Pulmonary artery endothelial cell (primary cell): ENCODE measurements at places on chromosomes 5 and 9. TPM values are rescaled to one million over a fixed set of nuclear protein-coding genes. Genes with fewer than 3 reads are reported as not detected.

GRCh38 chr9:108162664-108163063 is 673.1 kb upstream of the KLF4 start:
- no peak for DNase-seq

- no peak for DNase-seq
These were observed 5.2 kb downstream of the CEL start for GRCh38 chr9:133067006-133067405.

GRCh38 chr5:58149345-58149744 is 310.5 kb downstream of the PLK2 start:
- DNase-seq = no peak

- no peak for DNase-seq
These were observed 14.0 kb downstream of the NR5A1 start for GRCh38 chr9:124493218-124493617.

DNA sequence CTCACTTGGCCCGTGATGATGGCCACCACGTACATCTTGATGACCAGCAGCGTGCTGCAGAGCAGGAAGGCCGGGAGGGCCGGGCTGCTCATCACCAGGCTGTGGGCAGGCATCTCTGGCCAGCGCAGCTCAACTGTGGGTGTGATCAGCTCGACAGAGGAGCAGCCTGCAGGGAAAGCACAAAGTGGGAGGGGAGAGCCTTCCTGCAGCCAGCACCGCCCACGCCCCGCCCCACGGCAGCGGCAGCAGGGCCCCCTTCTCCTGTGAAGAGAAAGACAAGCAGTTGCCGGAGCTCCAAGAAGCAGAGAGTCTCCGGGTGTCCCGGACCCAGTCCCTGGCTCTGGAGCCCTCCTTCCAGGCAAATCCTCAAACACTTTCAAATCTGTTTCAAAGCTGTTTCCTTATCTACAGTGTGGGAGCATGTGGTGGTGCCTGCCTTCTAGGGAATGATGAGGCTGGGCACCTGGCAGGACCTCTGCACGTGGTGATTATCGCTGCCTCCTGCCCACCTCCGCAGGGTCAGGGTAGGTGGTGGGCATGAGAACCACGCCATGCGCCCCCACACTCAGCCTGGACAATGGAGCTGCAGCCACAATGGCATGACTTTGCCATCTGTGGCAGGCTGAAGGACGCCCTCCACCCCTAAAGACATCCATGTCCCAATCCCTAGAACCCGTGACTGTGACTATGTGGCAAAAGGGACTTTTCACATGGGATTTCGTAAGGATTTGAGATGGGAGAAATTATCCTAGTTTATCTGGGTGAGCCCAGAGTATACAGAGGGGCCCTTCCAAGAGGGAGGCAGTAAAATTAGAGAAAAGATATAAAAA is at the start of gene PTGES:
PTGES (minus strand) TSS at position 143 of the 830 bp plus-strand sequence; CDS start at position 113, 30 bp downstream.
- no peak for DNase-seq

GRCh38 chr5:1765880-1766235 is 33.8 kb downstream of the MRPL36 start:
- DNase-seq = no peak

GRCh38 chr9:31394015-31394473 is 990.4 kb upstream of the ACO1 start:
- DNase-seq = peak; percentile 27

DNA sequence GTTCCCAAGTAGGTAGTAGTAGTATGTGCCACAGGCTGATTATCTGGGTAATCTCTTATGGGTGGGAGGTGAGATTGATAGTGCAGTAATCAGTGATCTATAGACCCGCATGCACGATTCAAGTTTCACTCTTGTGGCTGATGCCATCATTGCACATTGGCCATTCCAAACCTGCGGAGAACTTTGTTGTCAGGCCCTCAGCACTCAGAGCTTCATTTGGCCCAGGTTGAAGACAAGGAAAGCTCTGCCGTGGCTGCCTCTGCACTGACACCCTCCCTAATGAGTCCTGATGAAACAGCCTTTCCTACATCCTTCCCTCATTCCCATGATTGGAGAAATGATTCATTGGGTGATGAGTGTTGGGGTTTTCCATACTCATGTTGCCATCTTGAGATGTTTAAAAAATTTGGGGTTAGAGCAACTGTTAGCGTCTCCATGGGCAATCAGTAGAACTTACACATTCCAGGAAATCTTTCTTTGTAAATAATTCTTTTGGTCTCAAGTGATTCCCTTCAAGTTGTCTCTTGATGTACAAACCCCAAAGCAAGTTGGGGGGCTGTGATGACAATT is 22.9 kb downstream of the PROP1 start:
- no peak for DNase-seq

GRCh38 chr5:143446535-143447226 is 43.2 kb upstream of the NR3C1 start:
- no peak for DNase-seq

DNA sequence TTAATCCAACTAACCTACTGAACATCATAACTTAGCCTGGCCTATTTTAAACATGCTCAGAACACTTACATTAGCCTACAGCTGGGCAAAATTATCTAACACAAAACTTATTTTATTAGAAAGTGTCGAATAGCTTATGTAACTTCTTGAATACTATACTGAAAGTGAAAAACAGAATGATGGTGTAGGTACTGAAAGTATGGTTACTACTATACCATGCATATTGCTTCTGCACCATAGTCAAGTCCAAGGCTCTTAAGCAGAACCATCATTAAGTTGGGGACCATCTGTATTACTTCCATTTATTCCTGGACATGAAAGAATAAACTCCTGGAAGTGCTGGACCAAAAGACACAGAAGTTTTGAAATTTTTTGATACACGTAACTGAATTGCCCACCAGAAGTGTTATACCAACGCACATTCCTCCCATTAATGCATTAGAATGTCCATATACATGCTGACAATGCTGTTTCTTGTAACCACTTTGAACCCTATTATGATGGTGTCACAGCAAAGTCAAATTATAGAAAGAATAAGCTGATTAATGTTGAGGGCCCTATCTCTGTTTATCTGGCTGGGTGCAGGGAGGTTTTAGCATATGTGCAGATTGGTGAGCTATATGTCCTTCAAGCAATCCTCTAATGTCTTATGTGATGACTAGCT is 375.7 kb downstream of the ACTL7B start:
- DNase-seq = no peak

DNA sequence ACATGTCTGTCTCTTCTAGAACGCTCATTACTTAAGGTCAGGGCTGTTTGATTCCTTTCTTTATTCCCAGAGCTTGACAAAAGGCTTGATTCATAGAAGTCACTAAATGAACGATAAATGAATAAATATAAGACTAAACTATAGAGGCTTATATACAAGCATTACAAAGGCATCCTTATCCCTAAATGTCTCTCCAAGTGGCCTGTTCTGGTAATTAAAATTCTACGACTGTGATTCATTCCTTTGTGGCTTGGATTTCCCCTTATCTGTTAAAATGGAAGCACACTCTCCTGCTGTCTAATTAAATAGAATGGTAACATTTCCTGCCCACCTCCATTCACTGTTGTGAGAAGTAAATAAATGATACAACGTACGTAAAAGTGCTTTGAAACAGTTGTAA is 49.5 kb downstream of the C7 start:
- no peak for DNase-seq

GRCh38 chr9:89418474-89418845 is 79.5 kb downstream of the SEMA4D start:
- no peak for DNase-seq

- peak; percentile 92 for DNase-seq
These were observed 368 bp downstream of the SH3TC2 start for GRCh38 chr5:149062371-149063016.

- no peak for DNase-seq
These were observed 448.8 kb downstream of the TLE4 start for GRCh38 chr9:80020530-80020929.

DNA sequence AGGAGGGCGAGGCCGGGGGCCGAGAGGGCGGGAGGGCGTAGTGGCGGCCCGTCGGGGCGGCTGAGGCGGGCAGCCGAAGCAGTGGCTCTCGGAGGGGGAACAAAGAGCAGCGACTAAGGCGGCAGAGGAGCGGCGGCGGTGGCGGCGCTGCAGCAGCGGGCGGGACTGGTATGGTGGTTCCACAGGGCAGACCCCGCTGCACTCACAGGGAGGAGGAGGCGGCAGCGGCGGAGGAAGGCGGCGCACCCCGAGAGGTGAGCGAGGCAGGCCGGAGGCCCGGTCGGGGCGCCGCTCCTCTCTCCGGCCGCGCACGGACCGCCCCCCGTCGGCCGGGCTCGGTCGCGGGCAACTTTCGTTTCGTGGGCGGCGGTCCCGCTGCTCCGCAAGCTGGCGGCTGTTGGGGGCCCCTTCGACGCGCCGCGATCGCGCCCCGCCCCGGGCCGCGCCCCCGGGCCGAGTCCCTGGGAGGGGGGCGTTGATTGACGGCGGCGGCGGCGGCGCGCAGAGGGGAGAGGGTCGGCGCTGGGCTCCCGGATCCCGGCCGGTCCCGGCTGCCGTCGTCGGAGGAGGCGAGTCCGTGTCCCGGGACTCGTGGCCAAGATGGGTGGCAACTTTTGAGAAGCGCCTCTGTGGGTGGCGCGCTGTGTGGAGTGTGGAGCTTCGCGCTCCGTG is 467 bp downstream of the CNOT6 start:
- no peak for DNase-seq

- no peak for DNase-seq
These were observed 80.0 kb upstream of the PTGER4 start for GRCh38 chr5:40599676-40600075.

DNA sequence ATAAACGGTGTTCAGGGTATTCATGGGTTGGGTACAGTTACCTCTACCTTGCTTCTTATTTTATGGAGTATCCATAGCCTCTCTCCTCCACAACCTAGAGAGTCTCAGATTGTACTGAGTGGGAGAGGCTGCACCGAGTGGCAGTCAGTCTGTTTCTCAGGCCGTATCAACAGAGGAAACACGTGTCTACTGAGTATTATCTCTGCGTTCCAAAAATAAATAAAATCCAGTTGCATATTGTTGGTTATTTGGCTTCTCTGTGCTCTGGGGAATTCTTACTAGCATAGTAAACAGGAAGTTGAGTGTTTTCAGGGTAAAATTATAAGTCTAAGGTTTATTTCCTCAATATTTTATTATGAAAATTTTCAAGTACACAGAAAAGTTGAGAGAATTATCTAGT is 231.0 kb downstream of the ARHGEF28 start:
- DNase-seq = no peak

DNA sequence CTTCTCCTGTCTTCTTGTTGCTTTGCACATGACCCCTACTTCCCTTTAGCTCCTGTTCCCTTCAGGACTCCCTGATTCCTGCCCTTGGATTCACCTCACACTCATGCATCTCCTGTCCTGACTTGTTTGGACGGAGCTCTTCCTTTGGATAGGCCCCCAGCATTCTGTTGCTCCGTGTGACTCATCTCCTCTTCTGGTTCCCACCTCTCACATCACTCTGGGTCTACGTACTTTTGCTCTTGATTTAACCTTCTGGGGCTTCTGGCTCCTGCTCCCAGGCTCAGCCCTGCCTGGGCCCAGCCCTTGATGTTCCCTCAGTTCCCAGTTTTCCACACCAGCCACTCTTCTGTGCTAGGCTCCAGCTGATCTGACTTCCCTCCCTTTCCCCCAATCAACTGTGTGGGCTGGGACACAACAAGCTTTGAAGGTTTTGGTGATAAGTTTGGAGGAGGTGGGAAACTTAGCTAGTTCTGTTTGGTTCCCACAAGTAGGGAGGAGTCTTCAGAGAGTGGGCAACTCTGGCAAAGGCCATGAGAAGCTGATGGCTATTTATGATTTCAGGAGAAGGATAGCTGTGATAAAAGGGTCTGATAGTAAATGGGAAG is 331.5 kb downstream of the ARHGEF28 start:
- DNase-seq = no peak

DNA sequence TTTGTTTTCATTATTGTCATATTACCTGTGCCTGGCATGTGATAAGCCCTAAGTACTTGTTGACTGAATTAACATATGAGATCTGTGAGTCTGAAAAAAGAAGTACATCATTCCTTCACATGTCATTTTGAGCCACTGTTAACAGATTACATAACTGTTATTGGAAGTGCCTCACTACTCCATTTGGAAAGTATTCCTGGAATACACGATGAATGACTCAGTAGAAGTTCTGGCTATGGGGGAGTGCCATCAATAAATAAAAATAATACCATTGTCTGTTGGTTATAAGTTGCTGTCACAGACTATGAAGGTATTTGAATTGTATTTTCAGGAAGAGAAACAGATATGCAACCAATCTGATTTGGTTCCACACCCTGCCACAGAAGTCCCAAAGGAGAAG is 12.9 kb downstream of the NIPSNAP3B start:
- no peak for DNase-seq

- DNase-seq = no peak
These were observed 55.9 kb downstream of the OTULIN start for GRCh38 chr5:14720236-14720923.

GRCh38 chr9:114735704-114736103 is 53.7 kb upstream of the TEX48 start:
- DNase-seq = no peak

DNA sequence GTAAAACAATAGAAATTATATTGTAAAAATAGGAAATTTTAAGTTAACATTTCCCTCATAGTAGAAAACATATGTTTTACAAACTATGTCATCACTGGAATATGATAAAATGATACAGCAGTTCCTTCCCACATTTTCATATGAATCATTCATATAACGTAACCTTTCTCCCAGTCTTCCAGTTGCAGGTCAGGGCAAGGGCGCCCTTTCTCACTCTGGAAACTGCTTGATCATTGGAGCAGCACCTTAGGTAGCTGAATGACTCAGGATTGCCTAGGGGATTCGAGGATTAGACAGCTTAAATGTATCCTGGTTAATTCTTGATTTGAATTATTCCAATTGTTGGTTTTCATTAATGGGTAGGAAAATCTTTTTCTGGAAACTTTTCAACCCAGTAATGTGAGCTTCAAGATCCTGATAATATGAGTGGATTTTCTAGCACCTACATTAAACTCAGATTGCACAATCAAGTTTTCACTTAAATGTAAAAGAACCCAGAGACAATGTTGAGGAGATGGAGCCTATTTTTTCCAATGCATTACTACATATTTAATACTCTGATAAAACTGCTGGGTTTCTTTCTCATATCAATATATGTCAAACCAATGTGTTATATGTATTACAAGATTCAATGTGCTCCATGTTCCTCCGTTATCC is 32.6 kb upstream of the ANXA1 start:
- no peak for DNase-seq

GRCh38 chr9:131635285-131635684 is 90.0 kb downstream of the PRRT1B start:
- peak; percentile 98 for DNase-seq

- DNase-seq = no peak
These were observed 4.8 kb upstream of the ACOT12 start for GRCh38 chr5:81398741-81399140.

DNA sequence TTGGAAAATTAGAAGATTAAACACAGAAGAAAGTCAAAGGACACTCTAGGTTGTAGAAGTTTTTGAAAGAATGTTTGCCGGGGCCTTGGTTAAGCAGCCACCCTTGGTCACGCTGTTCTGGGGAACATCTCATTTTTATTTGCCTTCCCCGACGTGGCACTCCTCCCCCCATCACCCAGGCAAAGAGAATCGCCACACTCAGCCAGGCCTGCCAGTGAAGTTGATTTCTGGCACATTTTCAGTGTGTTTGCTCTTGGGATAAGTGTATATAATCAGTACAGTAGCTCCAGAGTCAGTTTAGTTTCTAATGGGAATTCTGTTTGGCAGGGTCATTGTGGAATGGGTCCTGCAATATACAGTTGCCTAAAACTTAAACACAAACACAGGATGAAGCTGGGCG is 243.5 kb downstream of the ZSWIM6 start:
- DNase-seq = no peak

The HTR1A gene
- total RNA-seq = not detected in 2 replicates

The OGN gene
- not detected in 2 replicates for total RNA-seq

The PCDH12 gene
- 12.1 and 23.0 TPM in 2 replicates for total RNA-seq

The KCNV2 gene
- total RNA-seq = not detected in 2 replicates

The SIMC1 gene
- total RNA-seq = 3.8 TPM in 2 replicates

The GRXCR2 gene
- not detected in 2 replicates for total RNA-seq

The DIRAS2 gene
- not detected in 2 replicates for total RNA-seq

The PCDHAC2 gene
- total RNA-seq = 2.0 and 2.5 TPM in 2 replicates

The SLC6A19 gene
- not detected in 2 replicates for total RNA-seq
